ENCODE measurements at places on chromosomes 5 and 9. TPM values are rescaled to one million over a fixed set of nuclear protein-coding genes. Genes with fewer than 3 reads are reported as not detected.

- DNase-seq = no peak
Observed at GRCh38 chr5:119316086-119316485, 39.7 kb upstream of the TNFAIP8 start.

- peak; percentile 14 for DNase-seq
Observed at GRCh38 chr9:38371495-38371894, 21.0 kb upstream of the ALDH1B1 start.

GRCh38 chr5:177447066-177447610 lies 524 bp downstream of the PRR7 start:
- DNase-seq = peak; percentile 47

DNA sequence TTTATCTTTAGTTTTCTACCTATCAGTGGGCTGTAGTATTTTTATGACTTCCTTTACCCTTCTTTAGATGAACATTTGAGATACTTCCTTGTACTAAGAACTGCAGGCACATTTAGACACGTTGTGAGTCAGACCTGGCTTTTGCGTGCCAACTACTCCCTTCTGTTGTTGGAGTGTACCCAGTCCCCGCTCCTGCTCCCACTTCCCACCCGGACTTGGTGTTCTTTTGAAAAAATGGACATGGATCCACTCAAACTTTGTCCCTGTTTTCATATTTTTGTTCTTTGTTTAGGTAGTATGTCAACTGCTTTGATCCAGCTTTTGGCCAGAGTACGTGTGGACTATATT lies 60.7 kb downstream of the PARP8 start:
- DNase-seq = no peak

The CNTLN gene
- total RNA-seq = 6.4 TPM

GRCh38 chr5:142900927-142901326 lies 130.8 kb downstream of the ARHGAP26 start:
- no peak for DNase-seq

DNA sequence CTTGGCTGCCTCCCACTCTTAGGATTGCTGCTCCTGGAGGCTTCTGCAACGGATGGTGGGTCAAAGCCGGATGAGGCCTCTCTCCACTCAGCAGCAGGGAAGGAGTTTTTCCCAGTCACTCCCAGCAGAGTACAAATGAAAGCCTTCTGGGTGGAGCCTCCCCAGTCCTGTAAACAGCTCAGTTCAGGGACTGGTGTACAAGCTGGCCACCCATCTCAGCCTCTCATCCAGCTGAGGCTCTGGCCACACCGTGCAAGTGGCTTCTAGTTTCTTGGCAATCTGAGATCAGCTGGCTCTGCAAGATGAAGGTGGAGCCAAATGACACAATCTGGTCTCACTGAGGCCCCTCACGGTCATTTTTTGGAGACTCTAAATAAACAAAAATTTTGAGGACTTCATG lies 10.0 kb downstream of the GPX3 start:
- DNase-seq = no peak

The GMCL2 gene
- total RNA-seq = not detected

DNA sequence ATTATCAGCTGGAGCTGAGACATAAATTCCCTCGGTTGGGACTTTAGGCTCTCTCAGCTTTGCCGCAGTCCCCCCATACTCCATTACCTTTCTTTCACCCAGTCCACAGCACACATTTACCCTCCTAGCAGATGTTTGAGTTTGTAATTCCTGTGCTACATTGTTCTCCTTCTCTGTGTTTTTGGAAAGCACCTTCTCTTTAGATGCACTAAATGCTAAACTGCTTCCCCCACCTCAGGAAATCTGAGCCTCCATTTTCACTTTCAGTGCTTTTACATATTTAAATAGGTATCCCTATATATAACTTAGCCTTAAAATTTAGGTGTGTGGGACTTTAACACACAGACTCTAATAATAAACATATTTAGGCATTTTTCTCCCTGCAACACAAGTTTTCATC lies 356.9 kb downstream of the NFIB start:
- DNase-seq = no peak

GRCh38 chr9:96382839-96383164 lies 709 bp downstream of the SLC35D2 start:
- DNase-seq = no peak

The GARIN3 gene
- total RNA-seq = not detected

GRCh38 chr5:80631278-80632259 lies 22.9 kb upstream of the MSH3 start:
- DNase-seq = no peak

The DCAF10 gene
- 21.8 TPM for total RNA-seq

The FAM120AOS gene
- 89.9 TPM for total RNA-seq

- no peak for DNase-seq
Observed at GRCh38 chr9:5629312-5630080, 589 bp downstream of the RIC1 start.

The AIF1L gene
- total RNA-seq = 4.2 TPM

Data from NCI-H460 (cell line).